ENCODE measurements at places on chromosomes 2 and 18.

GRCh38 chr2:161651547-161651946 lies 27.3 kb downstream of the SLC4A10 start:
- DNase-seq: no peak

GRCh38 chr2:164515734-164516133 lies 105.5 kb downstream of the GRB14 start:
- no peak for DNase-seq

DNA sequence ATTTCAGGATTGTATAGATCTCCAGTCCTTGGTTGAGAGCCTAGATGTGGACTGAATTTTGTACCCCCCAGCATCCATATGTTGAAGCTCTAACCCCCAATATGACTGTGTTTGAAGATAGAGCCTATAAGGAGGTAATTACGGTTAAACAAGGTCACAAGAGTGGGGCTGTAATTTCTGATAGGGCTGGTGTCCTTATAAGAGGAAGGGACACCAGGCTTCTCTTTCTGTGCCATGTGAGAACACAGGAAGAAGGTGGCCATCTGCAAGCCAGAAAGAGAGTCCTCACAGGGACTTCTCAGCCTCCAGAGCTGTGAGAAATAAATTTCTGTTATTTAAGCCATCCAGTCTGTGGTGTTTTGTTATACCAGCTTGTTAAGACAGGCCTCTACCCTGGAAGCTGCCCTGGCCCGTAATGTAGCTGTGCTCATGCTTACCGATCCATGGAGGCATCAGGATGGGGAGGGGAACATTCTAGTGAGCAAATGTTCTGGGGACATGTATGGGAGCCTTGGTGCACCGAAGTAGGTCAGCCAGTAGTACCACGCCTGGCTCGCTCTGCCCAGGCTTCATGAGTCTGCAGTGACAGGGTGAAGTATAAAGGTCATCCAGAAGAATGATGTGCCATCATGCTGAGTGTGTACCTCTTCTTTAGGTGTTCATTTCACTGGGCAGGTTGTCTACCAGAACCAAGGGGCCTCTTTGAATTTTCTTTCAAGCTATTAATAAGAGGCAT lies 16.1 kb downstream of the RASGRP3 start:
- DNase-seq: no peak

DNA sequence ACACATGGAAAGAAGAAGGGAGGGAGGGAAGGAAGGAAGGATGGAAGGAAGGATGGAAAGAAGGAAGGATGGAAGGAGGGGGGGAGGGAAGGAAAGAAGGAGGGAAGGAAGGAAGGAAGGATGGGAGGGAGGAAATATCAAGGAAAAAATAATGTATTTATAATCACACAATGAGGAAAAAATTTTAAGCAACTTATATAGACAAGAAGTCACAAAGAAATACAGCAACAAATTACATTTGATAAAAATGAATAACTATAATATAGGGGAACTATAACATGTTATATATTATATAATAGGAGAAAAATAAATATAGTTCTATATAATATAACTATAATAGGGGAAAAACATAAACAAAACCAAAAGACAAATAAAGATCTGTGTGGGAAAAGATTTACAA lies 441.8 kb downstream of the LRATD1 start:
- no peak for DNase-seq

DNA sequence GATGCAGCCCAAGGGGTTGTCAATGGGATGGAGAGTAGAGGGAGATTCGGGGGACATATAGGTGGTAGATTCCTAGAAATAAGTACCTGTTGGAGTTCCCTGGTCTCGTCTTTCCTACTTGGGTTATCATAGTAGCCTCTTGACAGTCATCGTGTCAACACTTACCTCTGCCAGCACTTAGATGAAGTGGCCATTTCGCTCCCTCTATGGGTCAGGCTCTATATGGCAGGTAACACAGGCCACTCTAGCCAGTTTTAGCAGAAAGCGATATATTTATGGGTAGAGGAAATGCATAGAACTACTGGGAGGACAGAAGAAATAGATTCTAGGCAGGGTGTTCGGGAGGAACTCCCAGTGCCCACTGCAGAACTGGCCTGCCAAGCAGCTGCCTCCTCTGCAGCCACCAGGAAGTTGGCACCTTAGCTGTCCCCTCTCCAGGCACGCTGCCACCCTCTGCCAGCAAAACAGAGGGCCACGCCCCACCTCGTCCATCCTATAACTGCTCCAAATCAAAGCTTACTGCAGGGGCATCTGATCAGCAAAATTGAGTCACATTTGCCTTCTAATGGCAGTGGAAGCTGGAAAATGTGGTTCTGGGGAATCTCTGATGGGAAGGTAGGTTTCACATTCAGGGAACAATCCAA lies 181.3 kb downstream of the INSIG2 start:
- no peak for DNase-seq

DNA sequence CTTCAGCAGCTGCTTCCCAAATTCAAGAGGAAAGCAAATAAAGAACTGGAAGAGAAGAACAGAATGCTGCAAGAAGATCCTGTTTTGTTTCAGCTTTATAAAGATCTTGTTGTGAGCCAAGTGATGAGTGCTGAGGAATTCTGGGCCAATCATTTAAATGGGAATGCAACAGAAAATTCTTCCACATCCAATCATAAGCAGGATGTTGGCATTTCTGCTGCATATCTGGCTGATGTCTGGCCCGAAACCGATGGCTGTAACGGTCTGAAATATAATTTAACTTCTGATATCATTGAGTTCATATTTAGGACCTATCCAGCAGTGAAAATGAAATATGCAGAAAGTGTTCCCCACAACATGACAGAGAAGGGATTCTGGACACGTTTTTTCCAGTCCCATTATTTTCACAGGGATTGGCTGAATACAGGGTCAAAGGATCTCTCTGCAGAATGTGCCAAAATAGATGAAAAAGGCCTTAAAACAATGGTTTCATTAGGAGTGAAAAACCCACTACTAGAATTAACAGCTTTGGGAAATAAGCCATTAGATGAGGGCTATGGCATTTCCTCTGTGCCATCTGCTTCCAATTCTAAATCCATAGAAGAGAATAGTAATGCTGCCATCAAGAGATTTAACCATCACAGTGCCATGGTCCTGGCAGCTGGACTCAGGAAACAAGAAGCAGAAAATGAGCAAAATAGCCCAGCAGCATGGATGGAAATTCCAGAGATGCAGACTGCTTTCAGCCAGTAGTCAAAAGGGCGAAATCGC lies 175.6 kb downstream of the MC4R start:
- DNase-seq: peak; percentile 23

DNA sequence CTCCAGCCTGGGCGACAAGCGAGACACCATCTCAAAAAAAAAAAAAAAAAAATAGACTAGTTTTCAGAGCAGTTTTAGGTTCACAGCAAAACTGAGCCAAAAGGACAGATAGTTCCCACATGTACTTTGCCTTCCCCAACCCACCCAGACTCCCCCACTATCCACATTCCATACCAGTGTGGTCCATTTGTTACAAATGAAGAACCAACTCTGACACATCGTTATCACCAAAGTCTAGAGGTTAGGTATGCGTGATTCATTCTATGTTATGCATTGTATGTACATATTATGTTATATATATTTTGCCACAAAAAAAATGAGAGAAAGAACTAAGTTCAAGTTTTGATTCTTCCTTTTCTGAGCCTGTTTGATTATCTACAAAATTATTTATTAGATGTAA lies 3.5 kb downstream of the DUSP11 start:
- DNase-seq: peak; percentile 50

- DNase-seq: peak; percentile 26
These were observed 28.3 kb upstream of the ASAP2 start for GRCh38 chr2:9178110-9178903.

DNA sequence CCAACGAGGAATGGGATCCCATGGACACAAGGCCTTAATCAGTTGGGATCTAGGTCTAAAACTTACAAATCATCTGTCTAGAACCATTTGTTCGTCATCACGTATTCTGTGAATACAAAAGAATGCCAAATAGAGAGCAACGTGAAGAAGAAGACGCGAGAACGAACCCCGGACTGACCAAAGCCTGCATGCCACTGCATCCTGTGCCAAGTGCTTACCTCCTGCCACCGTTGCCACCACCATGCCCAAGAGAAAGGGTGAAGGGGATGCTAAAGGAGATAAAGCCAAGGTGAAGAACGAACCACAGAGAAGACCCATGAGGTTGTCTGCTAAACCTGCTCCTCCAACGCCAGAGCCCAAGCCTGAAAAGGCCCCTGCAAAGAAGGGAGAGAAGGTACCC lies 30.2 kb downstream of the ITSN2 start:
- no peak for DNase-seq

- DNase-seq: peak; percentile 8
These were observed 420.8 kb upstream of the SPHKAP start for GRCh38 chr2:228602288-228602687.

GRCh38 chr2:100301881-100302584 lies 20.3 kb downstream of the LONRF2 start:
- DNase-seq: no peak

DNA sequence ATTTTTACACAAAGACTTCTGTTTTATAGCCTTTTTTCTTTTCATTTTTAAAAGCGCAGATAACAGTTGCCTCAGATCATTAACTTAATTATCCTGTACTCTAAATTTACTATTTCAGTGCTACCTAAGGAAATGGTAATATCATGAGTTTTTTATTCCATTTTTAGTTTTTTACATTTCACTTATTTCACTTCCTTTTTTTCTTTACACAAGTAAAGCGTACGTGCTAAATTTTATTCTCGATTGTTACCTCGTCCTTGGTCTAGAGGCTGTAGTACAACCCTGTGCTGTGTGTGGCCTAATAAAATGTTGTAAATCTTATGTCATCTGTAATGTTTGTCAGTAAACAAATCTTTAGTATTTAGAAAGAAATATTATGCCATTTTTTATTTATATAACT lies 49.2 kb downstream of the CRIM1 start:
- DNase-seq: no peak

- DNase-seq: peak; percentile 76
These were observed 120.4 kb downstream of the RNF144A start for GRCh38 chr2:7037340-7038333.

- DNase-seq: no peak
These were observed 27.8 kb downstream of the OTOF start for GRCh38 chr2:26450031-26450635.

GRCh38 chr2:60441800-60442199 lies 111.7 kb downstream of the BCL11A start:
- peak; percentile 94 for DNase-seq

DNA sequence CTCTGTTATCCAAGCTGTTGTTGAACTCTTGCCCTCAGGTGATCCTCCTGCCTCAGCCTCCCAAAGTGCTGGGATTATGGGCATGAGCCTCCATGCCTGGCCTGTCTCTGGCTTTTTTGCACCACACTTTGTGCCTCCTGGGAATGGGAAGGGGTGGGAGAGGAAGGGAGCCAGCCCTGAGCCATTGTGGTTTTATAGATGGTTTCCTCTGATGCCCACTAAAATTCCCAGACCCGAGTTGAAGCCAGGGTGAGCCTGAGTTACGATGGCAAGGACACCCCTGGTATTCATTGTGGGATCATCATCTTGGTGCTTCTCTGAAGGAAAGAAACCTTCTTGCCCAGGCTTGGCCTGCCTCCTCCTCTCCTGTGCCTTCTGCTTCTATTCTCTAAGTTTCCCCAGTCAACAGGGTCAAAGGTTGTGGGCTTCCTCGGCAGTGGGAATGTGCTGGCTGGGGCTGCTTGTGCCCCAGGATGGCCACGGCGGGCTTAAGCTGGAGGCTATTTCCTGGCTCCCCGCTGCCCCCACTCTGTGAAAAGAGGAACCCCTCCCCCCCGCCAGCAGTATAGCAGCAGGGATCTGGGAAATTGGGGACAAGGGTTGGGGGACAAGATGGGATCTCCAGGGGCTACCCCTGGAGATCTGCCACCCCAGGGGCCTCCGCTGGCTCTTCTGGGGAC lies 106.2 kb downstream of the STPG4 start:
- no peak for DNase-seq

DNA sequence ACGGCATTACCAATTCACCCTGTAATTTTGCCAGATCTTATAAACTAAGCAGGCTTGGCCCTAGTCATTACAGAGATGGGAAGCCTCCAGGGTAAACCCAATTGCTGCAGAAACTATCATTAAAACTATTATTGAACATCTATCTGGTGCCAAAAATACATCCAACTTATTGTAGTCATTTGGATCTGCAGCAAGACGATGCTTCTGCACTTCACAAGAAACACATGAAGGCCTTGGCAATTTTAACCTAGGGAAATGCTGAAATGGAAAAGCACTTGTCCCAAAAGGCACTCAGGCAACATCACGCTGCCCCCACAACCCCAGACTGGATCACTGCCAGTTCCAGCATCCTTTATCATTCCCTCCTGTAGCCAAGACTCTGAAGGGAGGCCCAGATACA lies 85.3 kb upstream of the ACVR2A start:
- no peak for DNase-seq

GRCh38 chr2:119430023-119430498 lies 1.6 kb upstream of the TMEM37 start:
- DNase-seq: no peak

DNA sequence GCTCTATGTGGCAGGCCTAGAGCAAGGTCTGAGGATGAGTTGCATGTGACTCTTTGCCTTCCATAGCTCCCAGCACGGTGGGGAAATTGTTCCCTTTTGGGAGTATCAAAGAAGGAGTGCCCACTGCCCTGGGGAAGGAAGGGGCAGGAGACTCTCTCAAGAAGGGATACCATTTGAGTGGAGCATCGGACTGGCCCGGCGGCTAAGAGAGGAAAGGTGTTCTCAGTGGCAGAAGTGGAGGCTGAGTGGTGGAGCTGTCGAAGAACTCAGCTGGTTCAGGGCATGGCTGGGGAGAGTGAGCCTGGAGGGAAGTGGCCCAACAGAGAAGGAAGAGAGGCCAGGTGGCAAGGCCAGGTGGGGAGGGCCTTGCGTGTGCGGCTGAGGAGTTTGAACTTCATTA lies 235.2 kb downstream of the DYSF start:
- DNase-seq: no peak

GRCh38 chr2:159904127-159904958 lies 106.3 kb upstream of the CD302 start:
- no peak for DNase-seq

DNA sequence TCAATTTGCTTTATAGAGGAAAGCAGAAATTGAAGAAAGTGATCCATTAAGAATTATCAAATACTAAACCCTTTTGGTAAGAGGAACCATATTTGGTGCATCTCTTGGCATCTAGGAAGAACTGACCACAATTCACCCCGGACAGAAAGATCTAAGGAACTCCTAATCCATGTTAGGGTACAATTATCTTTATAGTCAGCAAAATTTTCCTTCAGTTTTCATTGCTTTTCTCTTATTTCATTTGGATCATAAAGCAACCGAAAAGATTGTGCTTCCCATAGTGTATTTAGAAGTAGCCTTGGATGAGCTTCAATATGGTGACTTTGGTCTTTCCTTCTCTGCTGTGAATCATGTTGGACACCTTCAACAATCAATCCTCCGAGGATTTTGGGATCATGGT lies 50.1 kb upstream of the IGFBP5 start:
- DNase-seq: no peak

DNA sequence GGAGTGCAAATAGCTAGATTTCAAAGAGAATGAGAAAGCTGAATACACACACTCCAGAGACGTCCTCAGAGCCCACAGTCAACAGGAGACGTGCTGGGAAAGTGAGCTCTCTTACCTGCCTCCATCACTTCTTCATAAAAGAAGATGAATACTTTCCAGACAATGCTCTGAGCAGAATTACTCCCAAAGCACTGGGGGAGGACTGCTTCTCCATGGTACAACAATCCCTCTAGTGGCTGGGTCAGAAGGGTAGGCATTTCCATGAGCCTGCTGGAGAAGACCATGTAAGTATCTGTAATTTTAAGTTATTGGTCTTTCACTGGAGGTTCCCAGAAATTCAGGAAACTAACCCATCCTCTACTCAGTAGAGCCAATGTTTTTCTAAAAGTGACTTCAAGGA lies 190.3 kb downstream of the RBM43 start:
- DNase-seq: peak; percentile 63

Data from fibroblast of skin of scalp (primary cell).